ENCODE measurements at places on chromosomes 7 and 10.

DNA sequence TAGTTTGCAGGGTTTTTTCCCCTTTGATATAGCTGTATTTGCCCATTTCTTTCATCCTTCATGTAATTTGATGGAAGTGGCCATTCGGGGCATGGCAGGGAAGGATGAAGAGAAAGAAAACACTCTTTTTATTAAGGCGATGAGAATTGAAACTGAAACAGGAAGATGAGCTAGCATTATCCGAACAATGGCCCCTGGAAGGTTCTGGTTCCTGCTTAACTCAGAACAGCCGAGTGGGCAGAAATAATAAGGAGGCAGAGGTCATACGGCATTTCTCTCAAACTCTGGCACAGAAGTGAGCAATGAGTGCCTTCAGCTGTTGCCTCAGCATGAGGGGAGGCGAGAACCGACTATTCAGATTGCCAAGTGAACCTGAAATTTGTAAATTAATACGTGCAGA lies 113.2 kb upstream of the MYO3A start:
- DNase-seq: no peak

- no peak for DNase-seq
These were observed 629.7 kb downstream of the ACTR3B start for GRCh38 chr7:153389261-153389660.

GRCh38 chr7:205115-206010 lies 13.0 kb downstream of the FAM20C start:
- DNase-seq: no peak

- DNase-seq: no peak
These were observed 185.5 kb downstream of the SEMA3A start for GRCh38 chr7:84009051-84009450.

GRCh38 chr7:41538810-41539724 lies 163.8 kb downstream of the INHBA start:
- DNase-seq: no peak

- DNase-seq: no peak
These were observed 28.9 kb upstream of the TNRC18 start for GRCh38 chr7:5452470-5452899.

- no peak for DNase-seq
These were observed 71.6 kb downstream of the SH2D4B start for GRCh38 chr10:80609331-80609730.

- DNase-seq: no peak
These were observed 90.9 kb upstream of the SMNDC1 start for GRCh38 chr10:110395350-110396283.
